ENCODE measurements at places on chromosomes 7 and 10.

- no peak for DNase-seq
These were observed 555.0 kb downstream of the TNS3 start for GRCh38 chr7:47026780-47027361.

- no peak for DNase-seq
These were observed 338.8 kb downstream of the AUTS2 start for GRCh38 chr7:69937097-69937496.

DNA sequence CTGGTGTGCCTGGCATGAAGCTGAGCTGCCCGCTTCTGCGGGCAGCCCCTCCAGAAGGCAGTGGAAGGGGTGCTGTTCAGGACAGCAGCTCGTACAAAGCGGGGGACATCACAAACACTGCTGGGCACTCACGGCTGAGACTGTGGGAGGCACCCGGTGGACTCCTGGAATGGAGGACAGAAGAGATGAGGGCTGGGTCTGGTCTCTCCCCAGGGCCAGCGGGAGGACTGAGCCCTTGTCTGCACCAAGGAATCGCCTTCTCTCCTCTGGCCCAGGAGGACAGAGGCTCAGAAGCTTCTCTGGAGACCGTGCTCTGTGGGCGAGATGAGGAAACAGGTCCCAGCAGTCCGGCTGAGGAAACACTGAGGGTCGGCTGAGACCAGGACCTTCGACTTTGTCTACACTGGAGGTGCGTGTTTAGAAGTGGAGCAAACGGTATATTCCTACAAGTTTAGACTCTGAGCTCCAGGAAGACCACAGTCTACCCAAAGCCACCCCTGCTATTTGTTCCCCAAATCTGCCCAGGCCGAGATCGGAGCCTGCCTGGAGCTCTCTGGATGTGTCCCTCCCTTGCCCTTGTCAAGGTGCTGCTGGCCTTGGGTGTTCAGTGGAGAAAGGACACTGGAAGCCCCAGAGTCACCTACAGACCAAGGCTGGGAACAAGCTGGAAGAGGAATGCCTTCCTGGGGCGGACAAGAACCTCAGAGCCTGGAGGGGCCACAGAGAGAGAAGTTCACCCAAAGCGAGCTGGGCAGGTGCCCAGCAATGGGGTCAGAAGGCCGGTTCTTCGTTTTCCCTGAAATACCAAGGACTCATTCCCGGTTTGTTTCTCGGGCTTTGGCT is 12.9 kb upstream of the INPP5A start:
- no peak for DNase-seq

GRCh38 chr7:120862987-120863590 is 5.1 kb upstream of the TSPAN12 start:
- no peak for DNase-seq

- DNase-seq: peak; percentile 85
These were observed at the start of gene ZNF425 for GRCh38 chr7:149125863-149126661. Gene ZNF425, minus strand, starts transcription at chr7:149126324. Its CDS starts 111 bp downstream, at chr7:149126213.

- DNase-seq: no peak
These were observed 14.0 kb upstream of the ZNF273 start for GRCh38 chr7:64888901-64889685.

- DNase-seq: no peak
These were observed 38.2 kb upstream of the BET1 start for GRCh38 chr7:94042381-94042780.
